ENCODE measurements at places on chromosomes 11 and 22.

GRCh38 chr11:77384571-77384970 lies 83.1 kb upstream of the GDPD4 start:
- no peak for DNase-seq

GRCh38 chr11:13229136-13229535 lies 48.5 kb upstream of the BMAL1 start:
- DNase-seq, result no peak

- DNase-seq, result no peak
Observed at GRCh38 chr11:127270851-127271250, 270.3 kb upstream of the KIRREL3 start.

DNA sequence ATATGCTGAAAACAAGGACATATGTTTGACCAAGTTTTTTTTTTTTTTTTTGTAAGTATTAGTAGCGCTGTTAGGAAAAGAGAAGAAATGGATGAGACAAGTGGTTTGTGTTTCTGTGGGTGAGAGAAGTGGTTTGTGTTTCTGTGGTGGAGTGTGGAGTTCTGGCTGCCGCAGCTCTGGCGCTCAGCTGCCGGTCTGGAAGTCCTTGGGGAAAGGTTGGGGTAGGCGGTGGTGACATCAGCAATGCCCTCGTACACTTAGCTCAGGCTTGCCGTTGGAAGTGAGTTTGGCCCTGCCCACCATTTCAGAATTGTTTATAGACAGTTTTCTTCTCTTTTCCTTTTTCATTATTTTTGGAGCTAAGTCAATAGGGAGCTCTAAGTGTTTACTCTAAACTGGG lies 116.6 kb downstream of the TBC1D22A start:
- DNase-seq, result no peak

DNA sequence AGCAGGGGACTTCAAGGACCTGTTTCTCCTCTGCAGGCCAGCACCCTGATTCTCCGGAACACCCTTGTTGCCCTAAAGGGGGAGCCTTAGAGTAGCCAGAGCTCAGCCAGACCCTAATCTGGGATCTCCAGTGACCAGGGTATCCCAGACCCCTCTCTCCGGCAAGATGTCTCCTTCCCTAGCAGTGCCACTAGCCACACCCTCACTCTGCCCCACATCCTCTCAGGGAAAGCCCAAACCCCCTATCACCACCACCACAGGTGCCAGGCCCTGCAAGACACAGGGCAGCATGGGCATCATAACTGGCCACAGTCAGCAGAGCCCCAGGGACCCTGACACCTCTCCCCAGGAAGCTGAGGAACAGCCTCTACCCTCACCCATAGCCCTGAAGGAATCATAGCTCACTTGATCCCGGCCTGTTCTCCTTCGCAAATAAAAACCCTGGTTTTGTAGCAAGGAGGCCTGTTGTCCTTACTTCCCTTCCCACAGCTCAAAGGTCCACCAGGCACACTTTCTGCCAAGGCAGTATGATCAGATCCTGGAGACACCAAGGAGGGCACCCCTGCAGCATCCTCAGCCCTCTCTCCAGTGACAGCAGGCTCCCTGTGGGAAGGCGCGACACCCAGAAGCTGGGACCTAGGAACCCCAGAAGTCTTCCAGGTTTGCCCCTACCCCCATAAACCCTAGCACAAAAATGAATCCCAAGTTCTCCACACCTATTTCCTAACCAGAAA lies 4.6 kb downstream of the CFL1 start:
- no peak for DNase-seq

GRCh38 chr22:37195921-37196320 lies 7.9 kb upstream of the C1QTNF6 start:
- no peak for DNase-seq

DNA sequence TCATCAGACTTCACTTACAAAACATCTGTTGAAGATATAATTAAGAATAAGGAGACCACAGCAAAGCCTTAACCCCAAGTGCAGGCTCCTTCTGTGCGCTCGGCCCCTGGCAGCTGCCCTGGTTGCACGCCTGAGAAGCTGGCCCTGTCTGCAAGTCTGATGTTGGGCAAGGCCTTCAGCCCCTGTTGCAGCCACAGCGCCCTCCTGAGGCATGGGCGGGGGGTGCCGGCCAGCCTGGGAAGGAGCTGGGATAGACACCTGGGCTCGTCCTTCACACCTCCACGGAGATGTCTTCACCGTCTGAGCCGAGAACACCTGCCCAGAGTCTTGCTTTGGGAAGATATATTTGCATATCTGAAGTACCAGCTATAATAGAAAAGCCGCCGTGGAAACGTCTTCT lies 104.1 kb downstream of the MPPED1 start:
- no peak for DNase-seq

- no peak for DNase-seq
Observed at GRCh38 chr11:105867742-105868141, 154.3 kb downstream of the MSANTD4 start.

- no peak for DNase-seq
Observed at GRCh38 chr11:82056450-82056849, 677.2 kb downstream of the FAM181B start.

GRCh38 chr22:20522134-20523004 lies 15.0 kb downstream of the MED15 start:
- DNase-seq, result no peak

GRCh38 chr22:45686836-45687235 lies 15.2 kb downstream of the ATXN10 start:
- DNase-seq, result no peak

DNA sequence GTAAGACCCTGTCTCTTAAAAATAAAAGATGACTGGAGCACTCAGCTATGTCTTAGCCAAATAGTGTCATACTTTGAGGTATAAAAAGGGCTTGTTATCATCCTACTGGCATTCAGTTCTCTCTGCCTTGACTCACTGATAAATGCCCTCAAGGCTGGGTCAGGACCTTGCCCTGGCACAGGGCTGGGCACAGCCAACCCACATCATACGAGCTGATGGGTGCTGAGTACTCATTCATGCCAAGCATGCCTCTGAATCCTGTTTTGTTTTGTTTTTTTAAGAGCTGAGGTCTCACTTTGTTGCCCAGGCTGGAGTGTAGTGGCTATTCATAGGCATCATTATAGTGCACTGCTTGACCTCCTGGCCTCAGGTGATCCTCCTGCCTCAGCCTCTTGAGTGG lies 1.9 kb downstream of the SMTNL1 start:
- DNase-seq, result no peak

DNA sequence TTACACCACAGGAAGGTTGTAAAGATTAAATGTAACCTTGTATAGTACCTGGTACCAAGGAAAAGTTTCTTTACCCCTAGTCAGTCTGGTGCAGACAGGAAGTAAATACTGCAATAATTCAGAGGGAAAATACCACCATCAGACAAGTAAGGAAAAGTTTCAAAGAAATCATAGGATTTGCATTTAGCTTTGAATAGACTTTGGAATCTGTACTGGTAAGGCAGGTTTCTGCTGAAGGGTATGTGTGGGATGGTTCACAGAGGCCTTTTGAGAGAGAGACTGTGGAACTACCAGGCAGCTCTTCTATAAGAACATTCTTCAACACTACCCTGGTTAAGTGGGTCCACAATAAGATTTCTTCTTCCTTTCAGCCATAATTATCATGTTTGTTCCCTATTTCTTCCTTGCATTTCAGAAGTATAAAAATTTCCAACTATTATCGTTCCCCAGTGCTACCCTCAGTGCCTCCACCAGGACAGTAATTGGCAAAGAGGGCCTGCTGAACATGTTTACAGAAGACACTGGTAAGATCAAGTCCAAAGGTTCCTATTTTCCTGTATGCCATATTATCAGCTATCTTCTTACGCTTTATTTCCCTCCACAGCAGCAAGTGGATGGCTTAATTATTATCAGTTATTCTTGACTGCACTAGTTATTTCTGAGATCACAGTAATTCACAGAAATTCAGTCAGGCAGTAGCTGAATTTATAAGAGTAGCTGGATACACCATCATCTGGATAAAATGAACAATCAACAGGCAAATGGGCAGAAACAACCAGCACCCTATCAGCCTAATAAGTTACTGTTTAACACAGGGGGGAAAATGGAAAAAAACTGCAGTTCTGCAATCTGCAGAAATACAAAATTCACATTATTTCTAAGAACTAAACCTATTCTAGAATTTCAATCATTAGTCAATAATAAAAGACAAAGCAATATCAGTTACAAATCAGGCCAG lies 48.5 kb downstream of the PITPNB start:
- DNase-seq, result no peak

DNA sequence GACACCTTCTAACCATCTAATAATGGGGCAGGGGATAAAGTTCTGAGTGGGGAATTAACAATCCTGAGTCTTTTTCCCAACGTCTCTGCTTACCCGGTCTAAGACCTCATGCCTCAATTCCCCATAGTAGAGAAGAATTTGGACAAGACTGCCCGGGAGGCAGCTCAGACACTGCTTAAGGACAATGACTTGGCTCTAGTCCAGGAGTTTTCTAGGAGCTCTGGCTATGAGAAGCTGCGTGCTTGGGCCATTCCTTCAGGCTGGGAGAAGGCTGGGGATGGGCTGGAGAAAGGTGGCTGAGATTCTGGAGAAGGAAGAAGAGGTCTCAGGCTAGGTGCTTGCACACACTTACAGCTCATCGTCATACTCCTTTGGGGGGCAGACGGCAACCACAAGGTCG lies 19.8 kb upstream of the ABCC8 start:
- DNase-seq, result no peak

DNA sequence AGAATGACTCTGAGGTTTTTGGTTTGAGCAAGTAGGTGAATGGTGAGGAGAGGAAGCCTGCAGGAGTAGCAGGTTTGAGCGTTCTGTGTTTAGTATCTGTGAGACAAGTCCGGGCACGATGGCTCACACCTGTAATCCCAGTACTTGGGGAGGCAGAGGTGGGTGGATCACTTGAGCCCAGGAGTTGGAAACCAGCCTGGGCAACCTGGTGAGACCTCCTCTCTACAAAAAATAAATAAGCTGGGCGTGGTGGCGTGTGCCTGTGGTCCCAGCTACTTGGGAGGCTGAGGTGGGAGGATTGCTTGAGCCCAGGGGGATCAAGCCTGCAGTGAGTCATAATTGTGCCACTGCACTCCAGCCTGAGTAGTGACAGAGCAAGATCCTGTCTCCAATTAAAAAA lies 9.7 kb upstream of the CENATAC start:
- no peak for DNase-seq

DNA sequence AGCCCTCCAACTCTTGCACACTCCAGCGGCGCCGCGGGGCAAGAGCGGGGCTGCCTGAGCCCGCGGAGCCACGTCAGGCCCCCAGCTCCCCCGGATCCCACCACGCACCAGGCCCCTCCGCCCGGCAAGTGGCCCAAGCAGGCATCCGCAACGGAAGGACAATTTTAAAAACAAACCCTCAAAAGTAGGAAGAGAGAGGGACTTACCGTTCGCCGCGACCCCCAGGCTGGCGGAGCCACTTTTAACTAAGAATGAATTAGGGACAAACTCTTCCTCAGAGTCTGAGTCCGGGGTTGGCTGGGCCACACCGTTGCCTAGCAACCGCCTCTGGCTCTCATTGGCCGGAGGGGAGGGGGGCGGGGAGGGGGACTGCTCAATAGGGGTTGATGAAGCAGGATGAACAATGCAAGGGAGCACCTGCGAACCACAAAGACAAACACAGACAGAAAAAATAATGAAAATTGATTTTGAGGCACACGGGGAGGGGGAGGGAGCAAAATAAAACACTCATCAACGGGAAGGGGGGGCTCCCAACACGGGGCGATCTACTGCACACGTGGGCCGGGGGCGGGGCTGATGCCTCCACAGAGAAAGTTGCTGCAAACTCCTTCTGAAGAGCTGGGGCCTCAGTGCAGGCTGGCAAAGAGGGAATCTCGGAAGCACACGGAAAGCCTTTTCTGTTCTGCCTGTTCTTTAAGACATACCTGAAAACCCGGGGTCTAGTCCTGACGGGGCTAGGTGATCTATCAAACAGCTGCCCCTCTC lies 387.5 kb upstream of the NARS2 start:
- DNase-seq, result no peak

DNA sequence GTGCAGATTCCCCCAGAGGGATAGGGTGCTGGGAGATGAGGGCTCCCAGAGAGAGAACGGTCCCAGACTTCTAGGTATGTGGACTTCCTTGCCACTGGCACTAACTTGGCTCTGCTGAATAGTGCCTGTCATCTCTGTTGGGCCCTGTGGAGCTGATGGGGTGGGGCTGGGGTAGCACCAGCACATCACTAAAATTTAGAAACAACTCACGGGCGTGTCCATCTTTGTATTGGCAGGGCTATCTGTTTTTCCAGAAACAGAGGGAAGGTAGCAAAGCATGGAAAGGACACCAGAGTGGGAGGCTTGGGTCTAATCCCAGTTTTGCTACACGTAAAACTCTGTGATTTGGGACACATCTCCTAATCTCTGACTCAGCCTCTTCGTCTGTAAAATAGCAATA lies 25.8 kb downstream of the SWAP70 start:
- no peak for DNase-seq
